Substantia nigra (tissue), 51 donors: ENCODE measurements at places on chromosomes 7 and 10.

- DNase-seq, result no peak
Observed at GRCh38 chr10:20582041-20582440, 315.1 kb downstream of the NEBL start.

GRCh38 chr10:122326806-122327205 lies 47.7 kb upstream of the PLEKHA1 start:
- no peak for DNase-seq

- no peak for DNase-seq
Observed at GRCh38 chr10:18418541-18419215, 232.7 kb downstream of the NSUN6 start.

GRCh38 chr7:32244806-32245345 lies 174.7 kb upstream of the PDE1C start:
- no peak for DNase-seq

DNA sequence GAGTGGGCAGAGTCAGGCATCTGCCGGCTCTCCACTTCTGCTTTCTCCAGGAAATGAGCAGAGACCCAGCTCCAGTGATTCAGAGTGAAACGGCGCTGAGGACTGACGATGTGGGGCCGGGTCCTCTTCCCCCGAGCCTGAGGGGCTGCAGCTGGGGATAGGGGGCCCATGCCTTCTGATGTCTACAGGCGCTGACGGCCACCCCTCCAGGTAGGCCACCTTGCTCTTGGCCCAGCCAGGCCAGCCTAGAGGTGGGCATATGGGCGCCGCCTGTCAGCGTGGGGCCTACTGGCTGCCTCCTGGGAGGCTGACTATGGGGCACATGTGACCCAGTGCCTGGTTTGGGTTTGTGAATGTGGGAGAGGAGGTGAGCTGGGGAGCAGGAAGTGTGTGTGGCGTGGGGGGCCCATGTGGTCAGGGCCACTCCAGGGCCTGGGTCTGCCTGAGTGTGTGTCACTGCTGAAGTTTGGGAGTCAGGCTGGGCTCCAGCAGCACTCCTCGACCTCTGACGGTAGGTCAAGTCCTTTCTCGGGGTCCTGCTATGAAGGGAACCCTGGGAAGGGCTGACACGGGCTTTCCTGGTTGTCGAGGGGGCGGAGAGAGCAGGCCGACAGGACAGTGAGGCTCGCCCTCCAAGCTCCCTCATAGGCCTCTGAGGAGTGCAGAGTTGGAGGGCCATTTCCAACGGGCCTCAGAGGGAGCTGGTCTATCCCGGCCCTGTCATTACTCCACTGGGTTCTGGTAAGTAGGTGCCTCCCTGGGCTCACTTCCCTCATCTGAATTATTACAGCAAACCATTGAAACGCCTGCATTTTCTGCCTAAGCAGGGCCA lies at the start of gene WDFY4:
Gene WDFY4 (plus strand): TSS at position 82 of the 832 bp plus-strand sequence. CDS start 24,860 bp downstream, outside the sequence.
- peak; percentile 57 for DNase-seq

DNA sequence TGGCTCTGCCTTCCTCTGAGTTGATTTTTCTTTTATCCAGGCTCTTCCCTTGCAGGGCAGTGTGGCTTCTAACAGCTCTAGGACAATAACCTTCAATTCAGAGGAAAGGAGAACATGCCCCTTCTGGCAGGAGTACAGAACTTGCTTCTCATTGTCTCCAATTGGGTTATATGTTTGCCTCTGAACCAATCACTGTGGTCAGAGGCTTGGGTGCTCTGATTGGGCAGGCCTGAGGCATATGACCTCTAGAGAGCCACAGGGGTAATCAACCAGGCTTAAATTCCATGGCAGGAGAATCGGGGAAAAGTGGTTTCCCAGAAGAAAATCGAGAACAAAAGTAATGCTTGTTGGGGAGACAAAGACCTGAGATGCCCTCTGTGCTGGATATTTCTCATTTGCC lies 240.0 kb downstream of the REEP3 start:
- DNase-seq, result no peak

- DNase-seq, result no peak
Observed at GRCh38 chr10:70592186-70592735, 10.3 kb downstream of the PRF1 start.

GRCh38 chr7:44275146-44275545 lies 50.2 kb downstream of the CAMK2B start:
- no peak for DNase-seq

GRCh38 chr10:102230264-102230860 lies 4.3 kb downstream of the ELOVL3 start:
- DNase-seq, result no peak

- DNase-seq, result no peak
Observed at GRCh38 chr10:111093741-111094380, 17.0 kb downstream of the ADRA2A start.
